ENCODE measurements at places on chromosomes 6 and 20. TPM values are rescaled to one million over a fixed set of nuclear protein-coding genes. Genes with fewer than 3 reads are reported as not detected.

Gene RIPPLY2
- not detected for total RNA-seq

Gene OR2J3
- total RNA-seq, result not detected

Gene TMEM217
- total RNA-seq, result 2.0 TPM

Gene CRYBG1
- total RNA-seq, result 16.1 TPM

Gene FLRT3
- 4.1 TPM for total RNA-seq

Gene SPATA25
- not detected for total RNA-seq
